ENCODE measurements at places on chromosomes 12 and 14. TPM values are rescaled to one million over a fixed set of nuclear protein-coding genes. Genes with fewer than 3 reads are reported as not detected.
A peak's percentile ranks its signal among the peaks of the same experiment; 100 is the strongest.

Gene NT5DC3
- total RNA-seq = 40.2 TPM

Gene HOXC5
- total RNA-seq = 1.2 TPM

Gene KRT85
- total RNA-seq = not detected

Gene HSPB8
- total RNA-seq = 35.6 TPM

DNA sequence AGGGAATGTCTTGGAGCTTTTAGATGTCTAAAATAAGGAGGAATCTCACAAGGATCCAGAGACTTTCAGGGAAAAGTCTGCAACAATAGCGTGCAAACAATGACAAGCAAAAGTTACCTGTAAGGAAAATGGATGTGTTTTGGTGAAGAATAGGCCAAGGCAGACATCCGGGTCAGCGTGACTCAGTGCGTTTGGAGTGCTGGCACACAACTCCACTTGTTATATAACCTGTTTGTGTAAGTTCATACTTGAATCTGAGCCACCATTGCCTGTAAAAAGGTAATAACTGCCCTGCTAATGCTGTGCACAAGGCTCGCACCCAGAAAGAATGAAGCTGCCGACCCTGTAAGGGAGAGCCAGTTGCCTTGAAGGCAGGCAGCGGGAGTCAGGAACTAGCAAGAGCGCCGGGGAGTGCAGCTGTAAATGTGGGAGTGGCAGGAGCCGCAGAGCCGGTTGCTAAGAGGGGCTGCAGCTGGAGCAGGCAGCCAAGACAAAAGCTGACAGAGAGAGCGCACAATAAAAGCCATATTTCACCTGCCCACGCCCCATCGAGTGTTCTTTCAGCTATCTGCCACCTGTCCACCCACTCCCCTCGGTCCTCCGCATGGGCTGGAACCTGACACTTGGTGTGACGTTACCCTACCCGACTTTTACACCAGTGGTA is 638.5 kb upstream of the MIS18BP1 start:
- peak; percentile 12 for DNase-seq

GRCh38 chr14:57246933-57247657 is 21.6 kb downstream of the EXOC5 start:
- DNase-seq = no peak

GRCh38 chr12:76719171-76720041 is 44.5 kb upstream of the ZDHHC17 start:
- DNase-seq = no peak

- DNase-seq = no peak
Measured at GRCh38 chr14:36019126-36019525, 157.4 kb downstream of the PTCSC3 start.
